Eye (tissue), 1 donor: ENCODE measurements at places on chromosomes 7 and 10.

GRCh38 chr7:4871056-4871680 is 9.3 kb upstream of the PAPOLB start:
- no peak for DNase-seq

GRCh38 chr7:1669954-1670893 is at the start of gene ELFN1:
ELFN1 (plus strand) TSS chr7:1670277; CDS start chr7:1744597, 74,320 bp downstream.
- DNase-seq, result peak; percentile 96

DNA sequence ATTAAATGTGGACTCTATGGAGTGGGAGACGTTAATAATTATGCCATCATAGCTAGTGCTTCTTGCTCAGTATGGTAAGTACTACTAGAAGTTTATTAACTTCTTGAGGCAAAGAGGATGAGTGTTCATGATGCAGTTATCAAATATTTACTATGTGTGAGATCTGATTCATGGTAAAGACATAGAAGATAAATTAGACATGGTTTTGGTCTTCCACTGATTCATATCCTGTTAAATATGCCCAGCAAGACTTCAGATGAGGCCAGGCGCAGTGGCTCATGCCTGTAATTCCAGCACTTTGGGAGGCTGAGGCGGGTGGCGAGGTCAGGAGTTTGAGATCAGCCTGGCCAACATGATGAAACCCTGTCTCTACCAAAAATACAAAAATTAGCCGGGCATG is 547.1 kb upstream of the ANKRD30A start:
- DNase-seq, result no peak

DNA sequence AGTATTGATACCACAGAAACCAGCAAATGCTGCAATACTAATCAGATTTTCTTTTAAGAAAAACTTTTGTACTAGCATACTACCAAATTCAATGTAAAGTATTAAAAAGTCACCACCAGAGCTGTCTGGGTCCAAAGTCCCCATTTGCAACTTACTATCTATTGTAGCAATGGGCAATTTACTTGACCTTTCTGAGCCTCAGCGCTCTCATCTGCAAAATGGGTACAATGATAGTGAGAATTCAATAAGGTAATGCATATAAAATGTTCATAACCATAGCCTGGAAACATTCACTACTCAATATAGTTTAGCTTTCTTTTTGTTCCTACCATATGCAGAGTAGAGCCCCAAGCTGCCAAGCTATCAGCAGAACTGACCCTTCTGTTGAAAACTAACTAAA is 337.2 kb downstream of the ELMO1 start:
- DNase-seq, result no peak

DNA sequence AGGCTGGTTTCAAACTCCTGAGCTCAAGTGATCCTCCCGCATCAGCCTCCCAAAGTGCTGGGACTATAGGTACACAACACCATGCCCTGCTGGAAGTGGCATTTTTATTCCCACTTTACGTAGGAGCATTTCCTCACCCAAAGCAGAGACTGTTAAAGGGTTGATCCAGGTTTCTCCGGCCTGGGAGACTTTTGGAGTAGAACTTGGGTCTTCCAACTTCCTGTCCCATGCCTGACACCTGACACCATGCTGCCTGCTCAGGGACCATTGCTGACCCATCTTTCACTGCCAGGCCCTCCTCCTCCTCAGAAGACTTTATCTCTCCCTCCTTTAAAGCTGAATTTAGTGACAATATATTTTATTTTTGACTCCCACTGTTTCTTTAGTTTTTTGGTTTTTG is 302.0 kb upstream of the LYZL1 start:
- no peak for DNase-seq
